ENCODE measurements at places on chromosomes 6 and 20.

GRCh38 chr6:126773112-126773805, 345.2 kb upstream of the RSPO3 start:
- no peak for DNase-seq

DNA sequence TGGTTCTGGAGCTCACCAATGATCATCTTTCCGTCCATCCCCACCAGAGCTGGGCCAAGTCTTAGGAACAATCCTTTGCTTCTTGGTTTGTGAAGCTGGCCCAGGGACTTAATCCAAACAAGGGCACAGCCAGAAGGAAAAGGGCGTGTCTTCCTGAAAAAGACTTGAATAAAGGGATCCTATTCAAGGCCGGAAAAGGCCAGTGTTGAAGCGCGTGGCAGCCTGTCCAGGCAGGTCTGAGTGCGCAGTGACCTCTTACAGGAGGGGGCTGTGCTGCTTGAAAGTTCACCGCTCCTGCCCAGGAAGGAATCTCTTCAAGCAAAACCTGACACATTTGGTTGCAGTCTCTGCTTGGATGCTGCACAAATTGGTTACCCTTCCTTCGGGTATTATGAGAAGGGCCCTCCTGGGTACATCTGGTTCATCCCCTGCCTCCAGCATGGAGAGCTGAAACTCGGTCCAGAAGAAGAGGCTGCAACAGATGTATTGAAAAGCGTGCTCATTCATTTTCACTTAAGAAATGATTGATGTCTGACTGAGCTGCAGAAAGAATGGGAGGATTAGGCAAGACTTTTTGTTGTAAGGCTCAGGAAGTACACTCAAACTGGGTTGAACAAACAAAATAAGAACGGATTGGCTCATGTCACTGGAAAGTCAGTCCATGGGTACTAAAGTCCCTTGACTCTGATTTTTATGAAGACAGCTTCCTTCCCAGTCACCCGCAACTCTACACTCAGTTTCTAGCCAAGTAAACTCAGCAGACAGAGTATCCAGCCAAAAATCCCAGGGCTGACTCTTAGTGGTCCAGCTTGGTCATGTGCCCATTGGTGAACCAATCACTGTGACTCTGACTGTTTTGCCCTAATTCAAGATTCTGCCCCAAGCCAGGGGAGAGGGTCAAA, 136.3 kb downstream of the TFAP2C start:
- DNase-seq: no peak

- DNase-seq: no peak
Observed at GRCh38 chr20:57135875-57136274, 130.6 kb downstream of the BMP7 start.

DNA sequence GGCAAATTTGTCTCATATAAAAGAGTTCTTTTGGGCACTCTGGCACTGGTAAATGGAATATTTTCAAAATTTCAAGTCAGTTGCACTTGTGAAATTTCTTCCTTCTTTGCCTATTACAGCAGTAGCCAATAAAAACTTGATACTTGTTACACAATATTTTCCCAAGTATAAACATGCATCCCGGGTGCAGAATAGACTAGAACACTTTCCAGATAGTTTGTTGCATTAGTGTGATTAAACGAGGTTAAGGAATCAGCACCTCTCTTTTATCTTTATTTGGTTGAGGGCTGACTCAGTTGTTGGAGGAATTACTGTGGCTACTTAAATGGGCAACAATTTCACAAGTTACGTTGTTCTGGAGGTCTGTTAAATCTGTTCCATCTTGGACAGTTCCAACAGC, 467.5 kb downstream of the CDKAL1 start:
- no peak for DNase-seq

DNA sequence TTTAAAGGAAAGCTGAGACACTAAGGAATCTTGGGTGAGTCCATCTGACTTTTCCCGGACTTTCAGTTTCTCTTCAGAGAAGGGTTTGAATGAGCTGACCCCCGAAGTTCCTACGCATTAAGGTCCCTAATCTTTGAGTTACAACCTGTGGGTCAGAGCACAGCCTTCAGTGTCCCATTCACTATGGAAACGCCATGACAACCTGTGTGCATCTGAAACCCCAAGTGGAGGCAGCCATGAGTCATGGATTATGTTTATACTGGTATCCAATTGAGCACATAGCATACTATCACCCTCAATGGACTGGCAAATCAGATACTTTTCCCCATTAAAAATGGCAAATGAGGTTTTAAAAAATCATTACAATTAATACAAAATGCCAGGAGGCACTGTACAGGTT, 11.4 kb downstream of the MYLK4 start:
- no peak for DNase-seq

DNA sequence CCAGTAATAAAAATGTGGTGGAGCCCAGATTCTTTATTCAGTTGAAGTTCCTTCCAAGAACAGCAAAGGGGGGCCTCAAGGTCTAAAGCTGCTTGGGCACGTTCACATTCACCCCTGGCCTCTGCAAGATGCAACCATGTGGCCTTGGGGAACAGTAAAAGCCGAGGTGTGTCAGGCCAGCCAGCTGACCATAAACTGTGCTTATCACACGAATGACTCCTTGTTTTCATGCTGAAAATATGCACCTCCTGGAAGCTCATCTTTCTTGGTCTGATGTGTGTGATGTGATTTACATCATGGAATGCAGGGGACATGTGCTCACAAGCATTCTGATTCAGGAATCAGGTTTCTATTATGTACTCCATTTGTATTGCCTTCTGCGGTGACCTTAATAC, 211.6 kb upstream of the MARCKS start:
- DNase-seq: no peak

DNA sequence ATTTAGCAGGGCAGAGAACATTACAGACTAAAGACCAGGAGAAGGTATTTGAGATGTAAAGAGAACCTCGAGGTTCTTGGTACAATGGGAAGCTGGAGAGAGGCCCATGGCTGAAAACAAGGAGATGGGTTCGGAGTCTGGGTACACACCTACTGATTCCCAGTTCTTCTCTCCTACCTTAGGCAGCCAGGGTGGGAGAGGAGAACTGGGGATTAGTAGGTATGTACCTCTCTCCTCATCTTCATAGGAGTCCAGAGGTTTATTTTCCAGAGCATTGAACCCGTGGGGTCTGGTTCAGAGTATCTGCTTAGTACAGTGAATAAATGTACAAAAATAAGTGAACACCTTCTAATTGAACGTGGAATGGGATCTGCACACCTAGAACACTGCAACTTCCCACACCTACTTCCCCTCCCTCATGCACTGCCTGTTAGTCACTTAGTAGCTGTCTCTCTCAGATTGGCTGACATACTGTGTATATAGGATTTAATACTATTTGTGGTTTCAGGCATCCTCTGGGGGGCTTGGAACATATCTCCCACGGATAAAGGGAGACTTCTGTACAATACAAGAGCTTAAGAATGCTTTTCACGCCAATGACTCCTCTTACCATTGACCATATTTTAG, 23.5 kb upstream of the NUP153 start:
- DNase-seq: no peak

GRCh38 chr20:38445901-38446425, 10.8 kb upstream of the SNHG17 start:
- DNase-seq: no peak

- no peak for DNase-seq
Observed at GRCh38 chr6:90583836-90584481, 2.9 kb downstream of the MAP3K7 start.

GRCh38 chr20:13219327-13220193, 1.5 kb upstream of the ISM1 start:
- DNase-seq: no peak

GRCh38 chr6:50823094-50823920, 4.6 kb downstream of the TFAP2B start:
- DNase-seq: no peak

- no peak for DNase-seq
Observed at GRCh38 chr20:34040300-34040995, 46.7 kb downstream of the RALY start.

GRCh38 chr20:33187491-33187890, 19.5 kb downstream of the BPIFA2 start:
- no peak for DNase-seq

DNA sequence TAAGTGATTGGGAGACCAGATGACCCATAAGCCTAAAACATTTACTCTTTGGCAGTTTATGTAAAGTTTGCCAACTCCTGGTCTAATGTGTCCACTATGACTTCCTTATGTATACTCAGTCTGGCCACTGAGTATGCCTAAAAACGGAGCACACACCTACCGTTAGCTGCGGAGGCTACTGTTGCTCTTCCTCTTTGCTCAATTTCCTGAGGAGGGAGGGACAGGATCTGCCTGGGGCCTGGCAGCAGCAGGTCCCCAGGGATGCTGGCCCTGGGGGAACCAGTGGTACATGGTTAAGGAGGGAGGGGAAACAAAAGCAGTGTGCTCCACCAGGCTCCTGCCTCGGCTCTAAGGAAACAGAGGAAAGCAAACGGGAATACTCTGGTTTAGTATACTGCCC, 113.5 kb downstream of the CDYL start:
- no peak for DNase-seq

GRCh38 chr6:24446670-24447069, 42.7 kb downstream of the GPLD1 start:
- no peak for DNase-seq

GRCh38 chr6:34657037-34657306, 39.6 kb downstream of the ILRUN start:
- no peak for DNase-seq

- no peak for DNase-seq
Observed at GRCh38 chr20:57868310-57868709, 158.5 kb upstream of the PMEPA1 start.

DNA sequence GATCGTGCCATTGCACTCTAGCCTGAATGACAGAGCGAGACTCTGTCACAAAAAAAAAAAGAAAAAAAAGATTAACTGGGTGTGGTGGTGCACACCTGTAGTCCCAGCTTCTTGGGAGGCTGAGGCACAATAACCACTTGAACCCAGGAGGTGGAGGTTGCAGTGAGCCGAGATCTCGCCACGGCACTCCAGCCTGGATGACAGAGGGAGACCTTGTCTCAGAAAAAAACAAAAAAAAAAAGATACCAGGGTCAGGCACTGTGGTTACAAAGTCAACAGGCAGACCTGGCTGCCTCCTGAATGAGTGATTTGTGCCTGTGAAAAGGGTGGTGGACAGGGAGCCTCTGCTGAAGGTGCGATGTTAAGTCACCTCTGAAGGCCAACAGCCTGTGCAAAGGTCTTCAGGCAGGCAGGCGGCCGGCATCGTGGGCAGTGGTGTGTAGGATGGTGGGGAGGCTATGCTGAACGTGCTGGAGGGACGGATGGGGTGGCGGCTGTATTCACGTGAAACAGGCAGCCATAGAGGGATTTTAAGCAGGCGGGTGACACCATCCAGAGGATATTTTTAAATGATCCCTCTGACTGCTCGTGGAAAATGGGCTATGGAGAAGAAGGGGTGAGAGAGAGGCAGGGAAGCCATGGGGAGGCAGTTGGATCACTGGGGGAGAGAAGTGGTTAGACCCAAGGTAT, 41.4 kb downstream of the NOL4L start:
- DNase-seq: no peak

- DNase-seq: no peak
Observed at GRCh38 chr6:73236144-73236750, 11.0 kb upstream of the KHDC1L start.

DNA sequence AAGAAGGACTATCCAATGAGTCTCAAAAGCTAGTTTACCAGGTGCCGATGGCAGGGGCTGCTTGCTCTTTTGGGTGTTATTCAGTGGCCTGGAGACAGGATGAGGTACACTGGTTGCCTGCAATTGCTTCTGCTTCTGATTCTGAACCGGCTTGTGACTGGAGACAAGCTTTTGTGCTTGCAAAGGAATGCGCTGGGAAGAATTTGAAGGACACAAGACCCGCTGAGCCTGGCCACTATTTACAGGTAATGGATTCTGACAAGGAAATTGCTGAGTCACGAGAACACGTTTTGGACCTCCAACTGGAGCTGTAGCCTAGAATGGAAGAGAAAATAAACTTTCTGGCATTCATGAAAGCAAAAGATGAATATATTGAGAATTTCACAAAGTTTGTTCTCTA, 5.8 kb downstream of the AURKA start:
- no peak for DNase-seq

GRCh38 chr6:41336824-41337223, 1.4 kb downstream of the NCR2 start:
- DNase-seq: no peak

- no peak for DNase-seq
Observed at GRCh38 chr6:133298801-133299200, 57.6 kb downstream of the EYA4 start.

- DNase-seq: no peak
Observed at GRCh38 chr6:4164456-4164855, 29.1 kb upstream of the ECI2 start.

DNA sequence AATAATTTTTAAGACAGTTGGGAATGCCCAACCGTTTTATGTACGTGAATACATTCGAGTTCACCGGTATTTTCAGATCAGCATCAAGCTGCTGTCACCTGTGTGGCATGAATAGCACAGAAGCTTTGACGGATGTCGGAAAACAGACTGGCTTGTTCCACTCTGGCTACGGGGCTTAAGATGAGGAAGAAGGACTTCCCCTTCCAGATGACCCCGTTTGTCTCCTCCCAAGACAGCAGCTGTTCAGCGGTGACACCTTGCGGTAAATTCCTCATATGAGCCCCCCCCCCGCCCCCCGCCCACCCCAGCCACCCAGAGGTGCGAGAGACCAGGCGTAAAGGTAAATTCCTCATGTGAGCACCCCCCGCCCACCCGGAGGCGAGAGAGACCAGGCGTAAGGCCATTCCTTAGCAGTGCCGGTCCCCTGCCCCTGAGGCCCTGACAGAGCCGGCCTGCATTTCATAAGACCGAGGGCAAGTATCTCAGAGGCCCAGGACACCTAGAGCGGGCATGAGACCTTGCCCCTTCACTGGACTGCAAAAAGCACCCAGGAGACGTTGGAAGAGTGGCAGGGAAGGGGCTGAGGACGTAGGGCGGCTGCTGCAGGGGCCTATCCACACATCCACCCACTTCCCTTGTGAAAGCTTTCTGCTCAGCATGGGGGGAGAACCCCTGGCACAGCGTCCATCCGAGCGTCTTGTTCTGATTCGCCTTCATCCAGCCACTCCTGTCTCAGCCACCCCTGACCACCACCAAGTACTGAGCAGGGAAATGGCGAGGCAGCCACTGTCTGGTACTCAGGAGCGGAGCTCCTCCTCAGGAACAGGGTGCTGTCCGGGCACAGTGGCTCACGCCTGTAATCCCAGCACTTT, 7.3 kb upstream of the PCMTD2 start:
- DNase-seq: no peak

- no peak for DNase-seq
Observed at GRCh38 chr6:55528624-55529023, 50.4 kb downstream of the HMGCLL1 start.

- no peak for DNase-seq
Observed at GRCh38 chr20:19913349-19913748, 103.8 kb upstream of the NAA20 start.

- DNase-seq: no peak
Observed at GRCh38 chr6:38774929-38775707, 60.0 kb downstream of the DNAH8 start.
